Naive thymus-derived CD8-positive, alpha-beta T cell (primary cell): ENCODE measurements at places on chromosomes 1 and 21.

GRCh38 chr1:222031318-222031717 lies 289.4 kb upstream of the DUSP10 start:
- DNase-seq, result no peak

- no peak for DNase-seq
Measured at GRCh38 chr1:24165500-24165899, 21.6 kb downstream of the IFNLR1 start.

GRCh38 chr1:110956586-110956985 lies 7.1 kb downstream of the LRIF1 start:
- DNase-seq, result no peak

- DNase-seq, result no peak
Measured at GRCh38 chr1:162919034-162919433, 58.1 kb upstream of the CCDC190 start.

DNA sequence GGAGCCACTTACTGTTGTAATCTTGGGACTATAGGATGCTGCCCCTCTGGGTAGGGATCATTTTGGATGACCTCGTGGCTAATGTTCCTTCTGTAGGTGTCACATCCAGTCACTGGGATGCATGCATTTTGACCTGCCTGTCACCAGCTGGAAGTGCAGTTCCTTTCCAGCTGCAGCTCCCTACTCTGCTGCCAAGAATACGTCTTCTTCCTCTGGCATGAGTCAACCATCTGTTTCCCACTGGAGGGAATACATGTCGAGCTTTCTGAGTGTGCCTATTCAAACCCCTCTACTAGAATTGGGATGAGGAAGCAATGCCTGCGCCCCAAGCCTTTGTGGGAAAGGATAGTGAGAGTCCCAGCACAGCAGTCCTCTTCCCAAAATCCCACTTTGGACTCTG lies 415.5 kb upstream of the ADAMTS5 start:
- DNase-seq, result no peak

GRCh38 chr1:56406821-56407220 lies 172.5 kb downstream of the PLPP3 start:
- DNase-seq, result no peak

- no peak for DNase-seq
Measured at GRCh38 chr1:25586181-25586588, 30.4 kb upstream of the MAN1C1 start.

- DNase-seq, result no peak
Measured at GRCh38 chr1:47906527-47907176, 90.5 kb downstream of the TRABD2B start.

- no peak for DNase-seq
Measured at GRCh38 chr1:230824919-230825721, 43.2 kb downstream of the C1orf198 start.

DNA sequence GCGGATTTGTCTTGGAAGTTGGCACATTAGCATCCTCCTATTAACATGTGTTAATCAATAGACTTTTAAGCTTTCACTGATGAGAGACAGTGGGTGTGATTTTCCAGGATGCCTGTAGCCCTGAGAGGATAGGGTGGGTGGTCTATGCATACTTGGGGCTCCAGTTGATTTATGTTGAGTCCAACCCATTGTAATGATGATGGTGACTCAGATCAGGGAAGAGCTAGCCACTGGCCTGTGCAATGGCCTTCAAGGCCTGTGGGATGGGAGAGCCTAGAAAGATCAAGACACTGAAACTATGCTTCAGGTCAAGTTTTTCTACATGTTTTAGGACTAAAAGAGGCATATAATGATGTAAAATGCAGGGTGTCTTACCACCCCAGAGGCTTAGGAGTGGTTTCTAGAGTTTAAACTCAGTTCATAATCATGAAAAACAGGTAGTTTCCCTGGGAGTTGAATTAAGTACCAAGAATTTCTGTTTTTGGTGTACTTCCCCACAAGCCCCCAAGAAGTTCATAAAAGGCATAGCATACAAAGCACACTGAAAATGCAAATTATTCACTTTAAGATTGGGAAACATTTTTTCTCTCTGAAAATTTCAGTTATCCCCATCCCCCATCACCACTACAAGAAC lies 19.9 kb downstream of the BEND5 start:
- DNase-seq, result no peak

DNA sequence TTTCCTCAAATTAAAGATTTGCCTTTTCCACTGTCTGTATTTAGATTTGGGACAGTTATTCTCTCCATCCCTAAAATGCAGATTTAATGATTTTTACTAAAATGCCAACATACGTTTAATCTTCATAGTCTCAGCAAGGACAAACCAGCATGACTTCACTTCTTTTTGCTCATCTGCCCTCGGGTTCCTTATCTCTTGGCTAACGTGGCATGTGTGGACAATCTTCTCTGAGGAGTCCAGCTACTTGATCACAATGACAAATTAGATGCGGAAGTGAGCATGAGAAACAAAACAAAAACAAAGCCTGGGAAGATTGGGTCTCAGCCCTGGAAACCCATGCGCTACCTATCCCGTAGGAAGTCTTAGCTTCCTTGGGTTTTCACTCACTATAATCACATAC lies 1.0 kb downstream of the MRAP start:
- no peak for DNase-seq

- no peak for DNase-seq
Measured at GRCh38 chr21:24222676-24223075, 1384.6 kb downstream of the MRPL39 start.

DNA sequence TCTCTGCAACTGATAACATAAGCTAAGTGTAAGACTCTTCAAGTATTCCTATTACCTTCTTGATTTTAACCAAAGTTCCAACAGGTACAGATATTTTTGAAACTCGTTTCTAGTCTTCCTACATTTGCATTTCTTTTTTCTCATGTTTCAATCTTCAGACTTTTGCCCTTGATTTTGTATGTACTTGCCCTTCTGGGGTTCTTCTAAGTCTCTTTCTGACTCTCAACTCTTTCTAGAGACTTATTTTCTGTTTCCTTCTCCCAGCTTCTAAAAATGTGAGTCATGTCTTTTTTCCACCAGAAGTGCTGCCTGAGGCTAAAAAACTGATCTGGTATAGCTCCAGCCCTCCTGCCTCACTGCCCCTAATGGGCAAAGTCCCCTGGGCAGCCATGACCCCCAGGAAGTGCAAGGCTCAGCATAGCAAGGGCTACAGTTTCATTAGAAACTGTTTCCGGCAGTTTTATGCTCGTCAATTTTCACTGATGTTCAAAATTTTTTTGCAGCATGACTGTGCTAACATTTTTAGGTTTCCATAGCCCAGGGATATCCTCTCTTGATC lies 265.9 kb downstream of the SEC16B start:
- no peak for DNase-seq

DNA sequence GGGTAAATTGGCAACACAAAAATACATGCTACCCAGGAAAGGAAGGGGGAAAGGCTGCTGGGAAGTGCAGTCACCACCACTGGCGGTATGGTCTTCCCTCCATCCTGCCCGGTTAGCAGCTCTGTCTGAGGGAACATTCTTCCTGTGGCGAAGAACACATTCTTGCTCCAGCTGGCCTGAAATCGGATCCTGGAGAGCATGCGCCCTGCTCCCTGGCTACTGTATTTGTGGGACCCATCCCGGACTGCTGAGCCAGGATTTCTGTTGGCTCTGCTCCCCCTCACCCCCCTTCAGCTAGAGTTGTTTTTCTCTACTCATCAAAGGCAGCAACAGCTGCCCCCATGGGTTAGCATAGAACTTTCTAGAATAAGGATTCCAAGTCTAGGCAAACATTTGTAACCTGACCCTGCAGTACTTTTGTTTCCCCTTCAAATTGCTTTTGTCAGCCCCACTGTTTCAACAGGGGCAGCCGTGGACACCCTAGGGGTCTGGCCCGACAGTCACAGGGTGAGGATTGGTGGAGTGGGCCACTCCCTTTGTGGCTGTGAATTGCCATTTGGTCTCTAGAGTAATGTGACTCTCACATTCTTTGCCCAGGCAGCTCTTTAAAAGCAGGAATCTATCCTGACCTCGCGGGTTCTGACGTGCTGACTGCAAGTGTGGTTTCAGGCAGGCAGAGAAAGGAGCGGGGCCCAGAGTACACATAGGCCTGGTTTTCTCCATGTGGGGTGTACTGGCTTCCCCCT lies 157.7 kb downstream of the TOMM20 start:
- no peak for DNase-seq

DNA sequence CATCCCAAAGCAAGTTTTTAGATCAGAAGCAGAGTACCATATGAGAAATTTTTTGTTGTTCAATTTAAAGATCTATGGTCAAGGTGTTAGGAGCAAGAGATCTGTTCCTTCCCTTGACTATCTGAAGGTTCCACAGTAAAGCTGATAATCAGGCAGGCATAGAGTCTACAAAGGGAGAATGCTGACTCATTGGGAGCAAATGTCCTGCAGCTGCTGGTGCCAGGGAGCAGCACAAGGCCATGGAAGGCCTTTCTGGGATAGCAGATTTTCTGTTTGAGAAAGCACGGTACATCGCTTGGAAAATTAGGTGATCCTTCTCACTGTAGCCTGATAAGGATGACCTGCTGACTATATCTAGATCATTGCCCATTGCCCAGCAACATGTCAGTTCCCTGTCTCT lies 210.1 kb upstream of the C1orf87 start:
- no peak for DNase-seq

DNA sequence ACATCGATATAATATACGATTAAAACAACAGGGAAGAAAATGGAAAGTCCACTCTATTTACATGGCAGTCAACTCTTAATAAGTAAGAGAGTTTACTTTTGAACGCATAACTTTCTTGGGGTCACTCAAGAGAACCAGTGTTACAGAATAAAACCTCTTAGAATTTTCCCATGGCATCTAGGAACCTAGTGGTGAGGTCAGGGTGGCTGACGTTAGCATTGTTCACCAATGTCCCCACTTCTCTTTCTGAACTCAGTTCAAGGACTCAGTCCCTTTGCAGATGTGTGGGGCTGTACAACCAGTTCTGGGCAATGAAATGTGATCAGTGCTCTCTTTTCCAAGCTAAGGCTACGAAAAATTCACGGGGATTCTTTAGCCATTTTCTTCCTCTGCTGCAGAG lies 2.6 kb upstream of the RNF2 start:
- DNase-seq, result no peak

GRCh38 chr1:234963180-234963903 lies 165.3 kb downstream of the TOMM20 start:
- peak; percentile 82 for DNase-seq
